ENCODE measurements at places on chromosomes 12 and 14.
A peak's percentile ranks its signal among the peaks of the same experiment; 100 is the strongest.

- no peak for DNase-seq
Measured at GRCh38 chr14:74562515-74563232, 49.4 kb downstream of the LTBP2 start.

- DNase-seq = no peak
Measured at GRCh38 chr12:6322969-6323339, 12.5 kb downstream of the PLEKHG6 start.

DNA sequence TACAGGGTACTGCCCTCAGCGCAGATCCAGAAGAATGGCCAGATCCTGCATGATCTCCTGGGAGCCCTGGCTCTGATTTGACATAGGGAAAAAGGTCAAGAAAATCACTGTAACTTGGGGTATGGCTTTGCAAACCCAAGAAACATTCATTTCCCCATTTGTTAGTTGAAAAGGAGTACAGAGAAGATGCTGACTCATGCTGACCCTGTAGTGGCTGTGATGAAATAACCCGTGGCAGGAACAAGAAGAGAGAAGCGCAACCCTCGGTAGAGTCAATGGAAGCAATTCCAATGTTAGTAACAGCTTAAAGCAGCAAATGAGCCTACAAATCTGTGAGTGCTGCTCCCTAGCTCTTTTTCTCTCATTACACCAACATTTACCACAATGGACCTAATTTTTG lies 281.6 kb upstream of the NPAS3 start:
- no peak for DNase-seq

GRCh38 chr14:75831952-75832351 lies 149.8 kb downstream of the TGFB3 start:
- no peak for DNase-seq

DNA sequence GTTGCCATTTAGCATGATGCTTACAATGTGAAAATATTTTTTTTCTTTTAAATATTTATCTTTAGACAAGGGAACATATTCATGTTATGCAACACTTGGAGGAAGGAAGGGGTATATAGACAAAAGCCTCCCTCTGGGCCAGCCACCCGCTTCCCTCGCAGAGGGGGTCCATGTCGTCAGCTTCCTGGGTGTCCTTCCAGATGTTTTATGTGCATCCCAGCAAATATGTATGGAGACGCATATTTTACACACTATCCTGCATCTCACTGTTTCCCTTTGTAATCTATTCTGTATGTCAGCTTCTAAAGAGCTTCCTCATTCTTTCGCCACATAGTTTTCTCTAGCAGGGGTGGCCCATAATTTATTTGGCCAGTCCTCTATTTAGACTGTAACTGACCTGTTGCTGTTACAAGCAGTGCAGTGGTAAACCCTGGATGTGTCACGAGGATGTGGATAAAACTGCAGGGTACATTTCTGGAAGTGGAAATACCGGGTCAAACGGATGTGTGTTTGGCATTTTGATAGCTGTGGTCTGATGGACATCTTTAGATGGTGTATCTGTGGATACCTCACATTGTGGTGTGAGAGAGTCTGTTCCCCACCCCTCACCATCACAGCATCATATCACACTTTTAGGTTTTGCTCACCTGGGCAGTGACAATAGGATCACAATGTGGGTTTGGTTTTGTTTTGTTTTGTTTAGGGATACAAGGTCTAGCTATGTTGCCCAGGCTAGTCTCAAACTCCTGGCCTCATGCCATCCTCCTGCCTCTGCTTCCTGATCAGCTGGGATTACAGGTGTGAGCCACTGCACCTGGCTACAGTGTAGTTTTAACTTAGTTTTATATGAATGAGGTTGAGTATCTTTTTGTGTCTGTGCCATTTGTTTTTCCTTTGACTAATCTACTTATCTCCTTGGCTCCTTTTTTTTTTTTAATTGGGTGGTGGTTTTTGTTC lies 31.6 kb downstream of the FAM222A start:
- peak; percentile 5 for DNase-seq

Measured in glutamatergic neuron (in vitro differentiated cells).